ENCODE measurements at places on chromosomes 2 and 18.

- no peak for DNase-seq
These were observed 593 bp downstream of the SP140L start for GRCh38 chr2:230327418-230328154.

DNA sequence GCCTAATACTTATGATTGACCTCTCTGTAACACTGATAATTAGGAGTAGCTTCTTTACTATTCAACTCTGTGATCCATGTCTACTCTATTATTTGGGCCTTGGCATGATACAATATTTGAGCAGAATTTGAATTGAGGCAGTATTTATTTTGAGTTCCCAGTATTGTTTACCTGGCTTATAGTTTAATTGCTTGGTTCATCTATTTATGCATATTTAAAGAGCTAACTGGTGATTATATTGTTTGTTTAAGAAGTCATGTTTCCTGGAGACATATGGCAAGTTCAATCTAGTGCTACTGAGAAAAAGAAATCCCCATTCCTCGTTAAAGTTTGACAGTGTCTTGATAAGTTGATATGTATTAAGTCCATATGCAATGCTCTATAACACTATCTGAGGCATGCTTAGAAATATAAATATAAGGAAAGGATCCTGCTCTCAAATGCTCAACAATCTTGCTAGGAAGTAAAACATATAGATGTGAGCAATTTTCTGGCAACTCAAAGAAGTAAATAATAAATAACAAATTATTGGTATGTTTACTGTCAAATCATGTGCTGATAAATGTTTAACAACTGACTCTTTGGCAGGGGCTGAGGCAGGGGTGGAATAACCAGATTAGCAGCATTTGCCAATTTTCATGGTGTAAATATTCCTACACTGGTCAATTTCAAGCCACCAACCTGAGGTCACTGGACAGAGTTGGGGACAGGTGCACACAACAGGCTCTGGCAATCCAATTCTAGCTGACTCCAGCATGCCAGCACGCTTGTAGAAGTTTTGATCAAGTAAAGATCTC lies 430.2 kb upstream of the PIK3C3 start:
- DNase-seq = no peak

GRCh38 chr18:3224223-3224622 lies 4.5 kb upstream of the MYOM1 start:
- no peak for DNase-seq

GRCh38 chr2:192016265-192016664 lies 169.4 kb upstream of the CAVIN2 start:
- DNase-seq = no peak

DNA sequence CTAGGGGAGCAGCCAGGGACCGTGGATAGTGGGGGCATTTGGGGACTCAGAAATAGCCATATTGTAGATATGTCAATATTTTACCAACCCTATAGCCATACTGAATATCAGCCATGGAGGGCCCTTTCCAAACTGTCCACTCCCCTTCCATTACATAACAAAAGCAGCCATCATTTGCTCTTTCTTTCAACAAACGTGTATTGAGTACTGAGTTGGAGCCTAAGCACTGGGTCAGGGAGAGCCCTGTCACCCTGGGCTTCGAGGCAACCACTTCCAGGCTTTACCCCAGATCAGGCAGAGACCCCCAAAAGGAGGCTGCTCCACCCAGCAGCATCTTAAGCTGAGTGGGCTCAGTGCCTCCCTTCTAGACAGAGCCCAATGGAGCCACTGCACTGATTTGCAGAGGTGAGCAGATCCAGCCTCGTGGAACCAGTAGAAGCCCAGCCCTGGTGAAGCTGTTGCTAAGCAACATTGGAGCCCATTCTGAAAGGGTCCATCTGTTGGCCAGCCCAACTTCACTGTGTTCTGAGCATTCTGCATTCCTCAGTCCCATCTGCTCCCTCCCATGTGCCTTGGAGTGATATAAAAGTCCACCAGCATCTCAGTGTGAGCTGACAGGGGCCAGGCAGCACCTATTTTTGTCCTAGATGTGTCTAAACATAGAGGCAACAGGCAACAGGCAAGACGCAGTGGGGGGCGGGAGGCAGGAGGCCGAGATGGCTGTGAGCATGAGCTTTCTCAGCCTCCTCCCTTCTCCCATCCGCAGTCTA lies 112.1 kb downstream of the PLB1 start:
- no peak for DNase-seq

DNA sequence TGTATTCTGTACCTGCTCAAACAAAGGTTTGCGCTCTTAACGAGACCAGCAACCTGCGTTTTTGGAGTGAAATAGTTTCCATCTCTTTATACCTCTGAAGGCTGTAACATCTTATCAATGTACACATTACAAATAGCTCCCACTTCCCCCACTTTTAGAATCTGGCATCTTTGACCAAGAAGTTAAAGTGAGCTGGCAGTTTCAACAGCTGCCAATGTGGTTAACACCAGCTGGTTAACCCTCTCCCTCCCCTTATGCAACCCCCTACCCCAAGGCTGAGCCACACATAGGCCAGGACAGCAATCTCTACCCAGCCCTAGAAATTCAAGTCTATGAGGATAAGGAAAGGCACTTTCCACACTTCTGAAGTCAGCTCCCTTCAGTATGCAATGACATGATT lies 2.2 kb upstream of the SERTAD2 start:
- DNase-seq = no peak

DNA sequence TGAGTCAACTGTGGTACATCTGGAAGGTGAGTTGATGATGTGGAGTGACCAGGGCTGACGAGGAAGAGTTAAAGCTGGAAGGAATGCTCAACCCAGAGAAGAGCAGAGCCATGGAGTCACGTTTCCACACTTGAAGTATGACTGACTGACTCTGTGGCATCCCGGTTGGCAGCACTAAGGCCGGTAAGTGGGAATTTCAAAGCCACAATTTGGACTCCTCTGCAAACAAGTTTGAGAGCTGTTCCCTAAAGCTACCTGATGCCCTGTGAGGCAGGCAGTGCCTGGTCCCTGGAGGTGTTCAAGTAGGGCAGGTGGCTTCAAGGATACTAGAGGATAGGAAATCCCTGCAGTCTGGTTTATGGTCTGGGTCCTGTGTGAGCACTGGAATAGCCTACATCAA lies 69.3 kb upstream of the ITGB6 start:
- DNase-seq = no peak

DNA sequence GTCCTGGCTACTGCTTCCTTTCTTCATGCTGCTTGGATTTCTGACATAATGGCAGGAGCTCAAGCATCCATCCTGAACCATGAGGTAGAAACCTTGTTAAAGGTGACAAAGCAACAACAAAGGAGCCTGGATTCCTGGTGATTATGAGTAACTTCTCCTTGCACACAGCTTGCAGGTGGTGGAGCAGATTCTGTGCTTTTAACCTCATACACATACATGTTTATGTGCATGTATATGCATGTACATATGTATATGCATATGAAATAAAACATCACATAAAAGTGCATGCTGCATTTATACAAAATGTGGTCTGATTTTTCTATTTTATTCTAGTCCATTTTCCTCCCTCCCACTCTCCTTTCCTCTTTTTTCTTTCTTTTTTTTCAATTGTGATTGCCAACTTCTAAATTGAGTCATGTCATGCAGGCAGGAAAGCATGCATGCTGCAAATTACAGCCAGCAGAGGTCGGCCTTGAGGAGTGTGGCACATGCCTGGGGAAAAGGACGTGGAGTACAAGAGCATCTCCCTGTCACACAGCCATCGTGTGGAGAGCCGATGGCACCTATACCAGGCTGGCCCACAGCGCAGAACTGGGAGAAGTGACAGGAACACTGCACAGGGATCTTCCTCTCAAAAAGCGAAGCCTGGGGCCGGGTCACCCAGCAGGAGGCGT lies 17.9 kb downstream of the LCT start:
- no peak for DNase-seq

- no peak for DNase-seq
These were observed 95.6 kb downstream of the TNFRSF11A start for GRCh38 chr18:62420513-62421209.

GRCh38 chr18:48674758-48675351 lies 136.0 kb downstream of the CTIF start:
- DNase-seq = no peak

DNA sequence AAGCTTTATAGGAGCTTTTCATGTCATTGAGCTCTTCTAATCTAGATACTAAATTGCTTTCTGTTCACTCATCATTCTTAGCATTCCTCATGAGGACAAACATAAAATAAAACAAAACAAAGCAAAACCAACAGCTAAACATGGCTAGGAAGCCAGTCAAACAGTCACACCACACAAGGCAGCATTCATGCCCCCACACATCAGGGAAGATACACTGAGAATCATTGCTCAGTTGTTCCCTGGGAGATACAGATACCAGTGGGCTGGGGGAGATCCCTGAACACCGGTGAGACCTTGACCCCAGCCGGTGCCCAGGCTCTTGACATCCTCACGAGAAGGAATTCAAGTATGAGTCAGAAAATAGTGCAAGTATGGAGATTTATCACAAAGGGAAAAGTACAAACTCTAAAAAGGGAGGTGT lies 177.9 kb upstream of the ARL4C start:
- no peak for DNase-seq

GRCh38 chr2:156229724-156230362 lies 102.7 kb downstream of the NR4A2 start:
- DNase-seq = peak; percentile 47

GRCh38 chr18:13543144-13543543 lies 183.2 kb downstream of the FAM210A start:
- DNase-seq = no peak

DNA sequence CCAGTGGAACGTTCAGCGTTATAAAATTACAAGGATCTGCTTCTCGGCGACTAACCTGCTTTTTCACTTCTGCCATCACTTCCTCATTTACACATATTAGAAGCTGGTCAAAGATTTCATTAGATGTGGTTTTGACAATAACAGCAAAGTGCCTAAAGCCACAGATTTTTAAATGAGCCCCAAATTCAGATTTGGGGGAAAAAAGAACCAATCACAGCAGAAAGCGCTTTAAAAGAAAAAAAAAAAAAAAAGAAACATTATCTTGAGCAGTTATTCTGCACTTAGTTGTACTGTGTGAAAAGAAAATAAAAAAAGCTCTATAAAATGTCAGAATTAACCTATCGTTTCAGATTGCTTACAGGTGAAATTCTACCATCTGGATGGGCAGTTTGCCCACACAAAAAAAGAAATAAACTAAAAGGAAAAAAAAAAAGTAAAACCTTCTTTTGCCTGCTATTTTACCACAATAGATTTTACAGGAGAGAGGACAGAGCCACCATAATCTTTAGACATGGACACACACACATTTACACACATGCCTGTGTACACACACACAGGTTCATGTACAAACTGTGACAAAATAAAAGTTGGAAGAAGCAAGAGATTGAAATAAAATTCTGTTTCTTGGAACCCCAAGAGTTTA lies 167.2 kb downstream of the TCF4 start:
- no peak for DNase-seq

- peak; percentile 64 for DNase-seq
These were observed at the start of gene MALL for GRCh38 chr2:110115291-110116032. Gene MALL (minus strand): TSS chr2:110115822. CDS start chr2:110115792, 30 bp downstream.

- no peak for DNase-seq
These were observed 398.9 kb downstream of the XIRP2 start for GRCh38 chr2:167287212-167287611.

- no peak for DNase-seq
These were observed 34.4 kb downstream of the ZFP36L2 start for GRCh38 chr2:43191947-43192516.

DNA sequence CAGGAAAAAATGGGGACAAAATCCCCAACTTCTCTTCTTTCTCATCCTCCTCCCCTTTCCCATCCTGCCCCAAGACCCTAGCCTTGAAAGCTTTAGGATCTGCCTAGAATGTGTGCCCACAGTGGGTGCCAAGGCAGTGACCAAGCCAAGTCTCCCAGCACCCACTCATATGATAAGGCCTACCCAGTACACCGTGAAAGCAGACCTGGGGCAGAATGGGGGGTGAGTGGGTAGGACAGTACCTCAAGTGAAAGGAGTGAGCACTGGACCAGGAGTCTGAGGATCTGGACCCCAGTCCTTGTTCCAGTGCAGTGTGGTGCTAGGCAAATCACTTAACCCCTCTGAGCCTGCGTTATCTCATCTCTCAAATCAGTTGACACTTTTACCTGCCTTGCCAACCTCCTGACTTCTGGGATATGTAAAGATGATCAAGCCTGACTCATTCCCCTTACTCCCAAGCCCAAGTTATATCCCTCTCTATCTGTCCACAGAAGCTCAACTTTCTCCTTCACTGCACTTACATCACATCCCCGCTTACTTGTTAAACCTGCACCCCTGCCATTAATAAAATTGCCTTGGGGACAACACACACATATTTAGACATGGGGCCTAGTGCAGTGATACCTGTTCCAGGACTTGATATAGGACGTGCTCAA lies 109.7 kb downstream of the ATL2 start:
- no peak for DNase-seq

DNA sequence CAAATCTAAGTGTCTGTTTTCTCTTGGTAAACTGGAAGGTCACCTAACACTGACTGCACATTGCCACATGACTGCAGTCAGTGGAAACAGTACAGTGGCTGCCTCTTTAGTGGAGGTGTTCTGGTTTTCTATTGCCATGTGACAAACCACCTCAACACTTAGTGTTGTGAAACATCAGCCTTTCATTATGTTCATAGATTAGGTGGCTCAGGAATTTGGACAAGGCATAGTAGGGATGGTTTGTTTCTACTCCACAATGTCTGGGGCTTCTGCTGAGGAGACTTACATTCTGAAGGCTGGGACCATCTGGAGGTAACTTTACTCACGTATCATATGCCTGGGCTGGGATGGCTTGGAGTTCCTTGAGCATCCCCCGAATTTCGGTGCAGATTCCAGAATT lies 26.5 kb downstream of the CCDC85A start:
- DNase-seq = no peak

GRCh38 chr18:35707674-35708073 lies 126.1 kb downstream of the GALNT1 start:
- no peak for DNase-seq

GRCh38 chr2:233056961-233057605 lies 3.1 kb upstream of the INPP5D start:
- no peak for DNase-seq

- DNase-seq = no peak
These were observed 101.2 kb downstream of the PTPN4 start for GRCh38 chr2:119860924-119861323.

- DNase-seq = no peak
These were observed 26.7 kb upstream of the ASPRV1 start for GRCh38 chr2:69988086-69988635.

DNA sequence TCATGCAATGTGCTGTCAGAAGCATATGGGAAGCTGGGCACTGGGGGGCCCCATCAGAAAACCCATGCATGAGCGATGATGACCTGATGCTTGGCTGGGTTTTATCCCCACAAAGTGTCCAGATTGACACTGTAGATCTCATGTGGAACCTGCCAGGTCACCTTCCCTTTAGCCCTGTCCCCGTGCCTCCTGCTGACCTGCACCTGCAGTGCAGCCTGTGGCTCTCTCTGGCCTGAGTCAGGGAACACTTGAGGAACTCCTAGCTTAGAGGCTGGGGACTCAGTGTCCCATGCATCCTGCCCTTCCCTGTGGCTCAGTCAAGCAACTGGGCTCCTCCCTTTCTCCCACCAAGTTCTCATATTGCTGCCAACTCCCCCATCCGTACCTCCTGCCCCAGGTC lies 57.7 kb downstream of the PDCL3 start:
- DNase-seq = no peak
